ENCODE measurements at places on chromosomes 6 and 20.

- DNase-seq = no peak
Measured at GRCh38 chr6:169663468-169663867, 38.4 kb downstream of the WDR27 start.

GRCh38 chr6:5425267-5425666, 164.0 kb downstream of the FARS2 start:
- no peak for DNase-seq

DNA sequence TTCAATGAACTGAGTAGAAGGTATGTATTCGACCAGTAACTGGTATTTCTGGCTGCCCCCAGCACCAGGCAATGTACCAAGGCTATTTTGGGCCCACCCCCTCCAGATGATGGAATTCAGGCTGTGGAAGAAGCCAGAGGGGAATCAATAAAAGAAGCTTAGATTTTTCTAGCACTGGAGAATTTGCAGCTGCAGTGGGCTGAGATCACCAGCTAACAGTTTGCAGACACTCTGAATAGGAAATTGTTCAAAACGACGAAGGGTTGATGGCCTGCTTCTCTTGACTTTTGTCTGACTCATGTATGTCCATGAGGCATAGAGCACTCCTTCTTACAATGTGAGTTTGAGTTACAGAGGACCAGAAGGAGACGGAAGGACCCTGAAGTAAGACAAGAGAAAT, 32.4 kb upstream of the FBXO9 start:
- DNase-seq = no peak

DNA sequence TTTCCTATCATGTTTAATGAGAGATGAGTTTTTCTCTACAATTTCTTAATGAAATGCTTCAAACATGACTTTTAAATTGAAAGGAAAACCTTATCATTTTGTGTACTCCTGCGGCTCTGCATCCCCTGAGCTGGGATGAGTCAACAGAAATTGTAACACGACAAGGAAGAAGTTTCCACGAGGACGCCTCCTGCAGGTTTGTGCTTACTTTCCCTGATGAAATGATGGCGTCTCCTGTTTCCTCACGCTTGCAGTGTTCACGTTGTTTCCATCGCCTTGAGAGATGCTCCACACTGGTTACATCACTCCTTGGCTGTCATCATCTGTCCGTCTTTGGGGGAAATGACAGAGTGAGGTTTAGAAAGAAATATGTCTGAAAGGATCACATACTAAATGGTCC, 233.7 kb upstream of the ZFP64 start:
- DNase-seq = no peak

GRCh38 chr6:163714179-163714578, 299.7 kb downstream of the QKI start:
- DNase-seq = no peak

DNA sequence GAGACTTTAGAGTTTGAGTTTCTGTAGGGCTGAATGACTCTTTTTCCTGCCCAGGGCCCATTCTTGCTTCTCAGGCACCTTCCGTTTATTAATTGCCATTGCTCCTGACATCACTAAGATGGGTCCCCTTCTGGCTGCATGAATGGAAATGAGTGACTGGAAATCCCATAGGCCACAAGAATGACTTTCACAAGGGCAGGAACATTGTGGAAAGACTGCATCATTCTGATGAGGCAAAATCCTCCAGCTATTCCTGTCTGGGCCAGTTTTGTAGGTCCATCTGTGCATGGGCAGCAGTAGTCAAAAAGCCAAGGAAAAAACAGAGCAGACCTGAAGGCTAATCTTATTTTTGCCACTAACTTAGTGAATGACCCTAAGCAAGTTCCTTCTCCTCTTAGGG, 19.3 kb downstream of the TMEM74B start:
- no peak for DNase-seq

GRCh38 chr6:96124778-96125177, 109.0 kb downstream of the FUT9 start:
- DNase-seq = no peak

DNA sequence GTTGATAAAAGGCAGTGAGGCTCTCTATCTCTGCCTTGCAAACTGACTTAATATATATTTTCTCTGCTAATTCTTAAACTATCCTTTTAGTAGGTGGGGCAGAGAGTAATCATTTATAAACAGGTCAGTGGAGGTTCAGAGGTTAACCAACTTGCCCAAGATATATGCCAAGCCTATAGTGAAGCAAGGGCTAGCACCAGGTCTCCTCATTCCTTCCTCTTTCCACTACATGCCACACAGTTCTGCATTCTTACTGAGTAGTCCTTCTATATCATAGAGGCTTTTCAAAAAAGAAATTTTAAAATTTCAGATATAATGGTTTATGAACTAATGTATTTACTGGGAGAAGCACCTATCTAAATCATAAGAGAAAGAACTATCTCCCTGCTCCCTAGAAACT, 8.5 kb downstream of the ARG1 start:
- DNase-seq = no peak

- no peak for DNase-seq
Measured at GRCh38 chr6:123398072-123398471, 238.7 kb downstream of the TRDN start.

DNA sequence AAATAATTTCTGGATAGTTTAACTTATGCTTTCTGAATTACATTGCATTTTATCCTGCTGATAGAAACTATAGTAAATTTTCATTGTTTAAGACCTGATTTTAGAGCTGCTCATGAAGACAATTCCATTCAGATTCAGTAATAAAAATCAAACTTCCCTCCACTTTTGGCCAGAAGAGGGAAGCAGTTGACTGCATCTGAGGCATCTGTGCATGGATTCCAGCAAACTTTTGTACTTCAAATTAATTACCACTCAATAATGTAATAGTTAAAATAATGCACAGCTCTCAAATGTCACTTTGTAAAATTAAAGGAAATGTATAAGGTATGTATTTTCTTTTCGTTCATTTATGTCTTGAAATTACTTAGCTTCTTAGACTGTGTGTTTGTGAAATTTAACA, 64.2 kb upstream of the SLC35B3 start:
- peak; percentile 3 for DNase-seq

DNA sequence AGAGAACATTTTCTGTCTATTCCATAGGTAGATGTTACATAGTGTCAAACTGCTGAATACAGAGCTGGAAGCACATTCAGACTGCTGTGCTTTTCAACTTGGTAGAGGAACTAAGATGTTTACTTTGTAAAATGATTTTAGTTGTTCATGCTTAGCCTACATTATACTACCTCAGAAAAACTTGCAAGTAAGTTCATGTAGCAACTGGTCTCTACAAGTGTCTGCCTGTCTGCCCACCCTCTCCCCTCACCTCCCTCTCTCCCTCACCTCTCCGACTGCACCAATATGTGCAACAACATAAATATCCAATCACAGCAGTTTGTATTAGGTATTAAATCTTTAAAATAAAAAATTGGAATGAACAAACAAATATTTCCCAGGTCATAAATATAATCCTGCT, 25.3 kb downstream of the ELOVL4 start:
- no peak for DNase-seq

GRCh38 chr20:7985916-7986315, 33.6 kb downstream of the TMX4 start:
- DNase-seq = no peak

- DNase-seq = no peak
Measured at GRCh38 chr6:157163434-157164159, 159.7 kb downstream of the TMEM242 start.

DNA sequence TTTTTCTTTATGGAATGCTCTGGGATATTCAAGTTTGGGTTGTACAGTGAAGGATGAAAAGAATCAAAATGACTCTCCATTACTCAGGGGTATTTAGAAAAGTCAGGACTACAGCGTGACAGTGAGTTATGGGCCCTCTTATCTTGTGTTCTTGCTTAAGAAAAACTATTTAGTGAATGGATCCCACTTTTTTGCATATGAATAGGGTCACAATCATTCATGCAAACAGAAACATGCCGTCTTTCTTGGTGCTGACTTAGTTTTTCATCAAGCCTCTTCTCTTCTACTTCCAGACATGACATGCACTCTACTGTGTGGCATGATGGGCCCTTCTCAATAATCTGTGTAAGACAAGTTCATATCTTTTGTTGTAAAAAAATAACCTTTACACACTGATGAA, 488.4 kb upstream of the MMS22L start:
- no peak for DNase-seq

DNA sequence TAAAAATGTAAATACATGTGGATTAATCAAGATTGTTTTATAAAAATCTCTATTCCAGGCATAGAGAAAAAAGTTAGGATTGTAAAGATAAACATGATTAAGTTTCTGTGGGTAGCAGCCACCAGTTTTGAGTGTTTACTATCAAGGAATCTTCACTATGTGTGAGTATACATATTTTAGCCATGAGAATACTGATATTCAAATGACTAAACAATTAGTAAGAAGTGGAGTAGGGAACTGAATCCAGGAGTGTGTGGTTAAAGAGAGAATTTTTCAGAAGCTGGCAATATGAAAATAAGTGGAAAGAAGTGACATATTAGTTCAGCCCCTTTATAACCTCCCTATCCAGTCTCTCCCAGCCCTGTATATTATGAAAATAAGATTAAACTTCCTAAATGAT, 10.3 kb downstream of the ELOVL2 start:
- no peak for DNase-seq

DNA sequence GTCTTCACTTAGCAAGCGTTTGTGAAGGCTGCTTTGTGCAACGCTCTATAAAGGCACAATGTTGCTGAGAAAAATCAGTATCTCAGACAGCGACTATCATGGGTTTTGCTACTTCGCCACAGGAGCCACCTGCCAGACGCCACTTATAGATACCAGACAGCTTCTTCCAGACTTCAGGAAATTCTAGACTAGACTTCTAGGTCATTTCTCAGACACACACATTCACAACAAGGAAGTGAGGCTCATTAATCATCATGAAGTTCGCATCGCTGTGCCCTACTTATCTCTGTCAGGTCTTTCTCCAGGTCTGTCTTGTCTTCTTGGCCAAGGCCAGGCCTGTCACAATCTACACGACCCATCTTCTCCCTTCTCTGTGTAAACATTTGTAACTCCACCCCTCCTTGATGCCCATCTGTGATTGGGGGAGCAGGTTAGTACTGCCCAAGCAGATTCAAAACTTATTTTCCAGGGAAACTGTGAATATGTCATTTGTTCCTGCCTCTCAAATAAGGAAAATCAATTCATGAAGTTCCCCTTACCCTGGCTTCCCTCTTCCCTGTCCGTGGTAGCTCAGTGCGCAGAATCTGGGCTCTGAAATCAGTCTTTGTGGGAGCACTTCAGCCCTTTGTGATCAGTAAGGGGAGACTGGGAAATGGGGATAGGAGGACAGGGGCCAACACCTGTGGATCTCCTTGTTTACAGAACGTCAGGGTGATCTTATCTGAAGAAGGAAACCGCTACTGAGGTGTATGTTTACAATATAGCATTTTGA, 115.5 kb downstream of the TNFAIP3 start:
- no peak for DNase-seq

- DNase-seq = no peak
Measured at GRCh38 chr6:35477551-35478179, 9.5 kb downstream of the RPL10A start.

DNA sequence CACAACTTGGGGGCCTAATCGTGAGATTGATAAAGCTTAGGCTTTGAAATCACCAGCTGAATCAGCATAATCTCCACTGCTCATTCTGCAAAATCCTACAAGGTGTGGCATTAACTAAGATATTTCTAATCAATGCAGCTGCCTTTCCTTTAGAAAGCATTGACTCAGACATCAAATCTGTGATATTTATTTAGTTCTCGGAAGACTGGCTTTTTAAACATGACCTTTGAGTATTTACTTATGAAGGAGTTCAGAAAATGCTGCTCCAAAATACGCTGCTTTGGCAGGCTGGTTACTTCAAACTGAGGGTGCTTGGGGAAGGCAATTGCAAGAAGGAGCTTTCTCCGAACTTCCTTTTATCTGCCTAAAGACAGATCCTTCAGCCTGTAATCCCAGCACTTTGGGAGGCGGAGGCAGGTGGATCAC, 23.7 kb upstream of the FUCA2 start:
- DNase-seq = no peak

DNA sequence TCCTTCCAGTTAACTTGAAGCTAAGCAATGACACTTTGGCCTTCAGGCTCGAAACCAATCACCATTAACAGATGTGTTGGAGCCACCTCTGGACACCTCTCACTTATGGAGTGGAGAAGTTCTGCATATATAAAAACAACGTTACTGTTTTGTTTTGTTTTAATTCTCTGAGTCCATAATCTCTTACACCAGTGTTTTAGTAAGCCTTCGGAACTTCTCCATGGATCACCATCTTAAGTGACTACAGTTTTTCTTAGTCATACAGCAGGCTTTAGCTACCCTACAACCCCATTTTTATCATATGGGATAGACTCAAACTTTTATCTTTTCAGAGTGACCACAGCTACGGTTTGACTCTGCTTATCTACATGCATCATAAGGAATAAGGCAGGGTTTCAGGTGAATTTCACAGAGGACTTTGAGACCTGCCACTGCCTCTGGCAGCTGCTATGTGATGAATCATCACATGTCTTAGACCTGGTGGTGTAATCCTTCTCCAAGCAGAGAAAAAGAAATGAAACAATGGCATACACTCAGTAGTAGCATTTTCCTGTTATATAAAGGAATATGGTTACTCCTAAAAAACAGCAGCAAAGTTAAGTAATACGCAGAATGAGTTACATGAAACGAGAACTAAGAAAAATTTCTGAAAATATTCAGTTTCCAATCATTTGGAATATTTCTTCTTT, 5.5 kb upstream of the HDDC2 start:
- no peak for DNase-seq

DNA sequence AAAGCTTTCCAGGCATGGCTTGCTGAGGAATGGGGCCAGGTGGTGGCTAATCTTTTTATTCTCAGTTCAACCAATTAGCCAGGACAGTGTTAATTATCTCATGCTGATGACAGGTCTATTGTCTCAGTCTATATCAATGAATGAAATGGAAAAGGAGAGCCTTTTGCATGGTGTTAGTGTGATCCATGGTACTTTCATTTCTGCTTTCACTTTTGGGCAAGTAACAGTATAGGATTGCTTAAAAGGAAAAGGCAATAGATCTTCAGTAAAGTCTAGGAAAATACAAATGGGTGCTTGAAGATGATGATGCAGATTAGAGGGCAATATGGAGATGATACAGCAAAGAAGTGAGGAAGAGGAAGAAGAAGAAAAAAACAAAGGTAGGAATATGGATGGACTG, 430.3 kb downstream of the TFAP2A start:
- DNase-seq = no peak
